ENCODE measurements at places on chromosomes 13 and 19.
A peak's percentile ranks its signal among the peaks of the same experiment; 100 is the strongest.

GRCh38 chr19:30407068-30407709 is 35.0 kb downstream of the ZNF536 start:
- no peak for DNase-seq

DNA sequence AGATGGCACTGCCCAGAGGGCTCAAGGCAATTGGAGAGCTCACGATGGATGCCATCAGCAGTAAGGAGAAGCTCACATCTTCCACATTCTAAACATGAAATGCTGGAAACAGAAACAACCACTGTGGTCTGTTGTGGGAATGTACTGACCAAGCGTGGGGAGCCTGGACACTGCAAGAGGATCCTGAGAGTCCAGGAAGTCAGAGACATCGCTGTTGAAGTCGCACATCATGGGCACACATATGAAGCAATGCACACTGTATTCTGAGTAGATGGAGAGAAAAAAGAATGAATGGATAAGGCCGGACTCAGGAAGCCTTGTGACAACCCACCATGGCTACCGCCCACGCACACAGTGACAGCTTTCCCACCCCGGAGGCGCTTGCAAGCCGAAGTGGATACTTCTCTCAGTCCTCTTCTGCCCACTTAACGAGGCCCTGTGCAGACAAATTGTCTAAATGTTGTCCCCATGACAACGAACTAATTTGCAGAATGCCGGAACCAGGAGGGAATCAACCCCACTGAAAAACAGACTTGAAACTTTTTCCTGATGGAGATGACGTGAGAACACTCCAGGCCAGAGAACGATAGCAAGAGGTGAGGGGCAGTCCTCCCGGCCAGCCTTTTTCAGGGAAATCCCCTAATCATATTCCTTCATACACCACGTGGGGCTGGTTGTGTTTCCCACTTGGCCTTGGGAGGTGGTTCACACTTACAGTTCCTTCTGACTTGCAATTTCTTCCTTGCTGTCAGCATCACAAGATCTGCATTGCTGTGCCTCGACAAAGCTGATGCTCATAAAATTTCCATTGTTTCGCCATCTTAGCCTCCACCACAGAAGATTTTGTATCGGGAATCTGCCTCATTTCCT is 109.6 kb upstream of the SERP2 start:
- peak; percentile 19 for DNase-seq

DNA sequence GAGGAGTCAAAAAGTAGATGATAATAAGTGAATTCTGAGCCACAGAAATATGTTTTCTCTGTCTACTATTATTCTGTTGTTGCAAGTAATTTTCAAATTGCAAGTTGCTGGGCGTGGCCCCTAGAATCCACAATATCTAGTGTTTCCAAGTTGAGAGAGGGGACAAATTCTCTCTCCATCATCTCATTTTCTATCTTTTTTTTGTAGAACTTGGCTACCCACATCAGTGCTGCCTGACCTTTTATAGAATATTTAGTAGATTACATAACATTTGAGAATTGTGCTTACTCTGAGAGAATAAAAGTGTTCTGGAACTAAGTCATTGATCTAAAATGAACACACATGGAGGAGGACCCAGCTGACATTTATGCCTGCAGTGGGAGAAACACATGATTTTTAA is 110.9 kb upstream of the CSNK1A1L start:
- no peak for DNase-seq

- peak; percentile 86 for DNase-seq
These were observed at the start of gene ZNF606 for GRCh38 chr19:58002384-58003173. ZNF606 (minus strand) TSS chr19:58002820; CDS start chr19:58001319, 1,501 bp downstream.

DNA sequence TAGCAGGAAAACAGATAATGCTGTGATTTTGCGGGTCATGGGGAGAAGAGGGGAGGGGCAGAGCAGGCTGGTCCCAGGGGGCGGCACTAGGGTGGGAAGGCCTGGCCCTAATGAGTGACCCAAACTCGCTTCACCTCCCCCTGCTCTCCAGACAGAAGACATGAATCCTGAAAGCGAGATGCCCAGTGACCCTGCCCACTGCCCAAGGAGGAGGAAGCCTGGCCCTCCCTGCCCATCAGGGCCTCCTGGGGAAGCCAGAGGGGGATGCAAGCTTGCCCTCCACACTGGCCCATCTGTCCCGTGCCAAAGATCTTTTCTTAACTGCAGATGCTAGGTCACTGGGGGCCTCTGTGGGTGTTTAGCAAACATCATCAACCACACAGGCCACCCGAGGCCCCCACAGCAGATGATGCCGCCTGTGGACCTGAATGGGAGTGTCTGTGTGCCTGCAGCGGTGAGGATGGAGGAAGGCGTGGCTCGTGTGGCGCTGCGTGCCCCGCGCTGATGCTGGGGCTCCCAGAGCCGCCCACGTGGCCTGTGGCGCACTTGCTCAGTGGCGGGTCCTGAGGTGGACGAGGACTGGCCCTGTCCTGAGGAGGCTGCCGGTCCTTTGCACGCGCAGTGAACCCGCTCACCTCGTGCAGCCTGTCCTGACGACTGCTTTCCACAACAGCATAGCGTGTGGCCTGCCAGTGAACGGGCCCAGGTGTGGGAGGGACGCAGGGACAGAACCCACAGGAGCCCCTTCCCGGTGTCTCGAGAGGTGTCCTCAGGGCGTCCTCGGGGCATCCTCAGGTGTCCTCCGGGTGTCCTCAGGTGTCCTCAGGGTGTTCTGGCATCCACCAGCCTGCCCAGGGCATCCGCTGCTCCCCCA is 80.5 kb upstream of the MCF2L start:
- no peak for DNase-seq

DNA sequence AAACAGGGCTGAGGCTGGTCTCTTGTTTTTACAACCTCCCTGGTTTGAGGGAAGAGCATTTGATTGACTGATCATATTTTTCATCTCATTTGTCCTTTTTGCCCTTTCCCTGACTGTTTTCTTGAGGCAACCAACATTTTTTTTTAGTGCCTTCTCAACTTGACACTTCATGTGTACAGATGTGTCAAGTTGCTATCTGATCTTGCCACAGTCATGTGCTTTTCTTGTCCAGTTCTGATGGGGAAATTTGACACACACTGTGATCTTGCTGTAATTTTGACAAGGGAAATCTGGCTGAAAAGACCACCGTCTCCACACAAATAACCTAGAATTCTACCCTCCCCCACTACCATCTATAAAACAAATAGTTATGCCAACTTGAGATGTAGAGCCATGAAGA is 329.6 kb downstream of the KCTD12 start:
- no peak for DNase-seq

DNA sequence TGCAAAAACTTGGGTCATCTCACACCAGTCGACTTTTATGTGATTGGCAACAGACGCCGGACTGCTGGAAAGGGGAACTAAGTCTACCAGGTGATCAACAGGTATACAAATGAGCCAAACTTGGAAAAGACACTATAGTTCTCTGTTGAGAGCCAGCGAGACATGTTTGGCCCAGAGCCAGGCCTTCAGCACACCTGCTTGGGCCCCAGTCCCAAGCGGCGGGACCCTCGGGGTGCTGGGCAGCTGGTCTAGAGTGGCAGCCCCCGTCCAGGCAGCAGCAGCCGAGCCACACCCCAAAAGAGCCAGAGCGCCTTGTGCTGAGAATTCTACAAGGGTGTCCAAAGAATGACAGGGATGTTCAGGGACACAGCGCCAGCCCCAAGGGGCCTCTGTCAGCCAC is 28.0 kb downstream of the NAXD start:
- DNase-seq, result no peak

DNA sequence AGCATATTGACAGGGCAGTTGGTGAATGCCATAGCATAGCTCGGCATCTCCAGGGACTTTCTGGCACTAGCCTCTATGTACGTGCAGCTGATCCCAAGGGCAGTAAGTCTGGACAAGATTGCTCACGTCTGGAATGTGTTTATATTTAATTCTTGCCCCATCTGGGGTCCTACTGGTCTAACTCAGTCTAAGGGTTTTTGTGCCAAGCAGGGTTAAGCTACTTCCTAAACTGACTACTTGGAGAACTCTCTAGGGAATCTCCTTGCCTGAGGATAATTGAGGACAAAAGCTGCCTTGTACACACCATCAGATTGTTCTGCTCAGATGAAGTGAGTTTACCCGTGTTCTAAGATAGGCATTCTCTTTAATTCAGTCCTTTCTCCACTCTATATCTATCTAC is 358.1 kb downstream of the MYO16 start:
- peak; percentile 64 for DNase-seq

GRCh38 chr19:23519031-23519430 is 123.8 kb upstream of the ZNF91 start:
- DNase-seq, result no peak

- DNase-seq, result no peak
These were observed 45.2 kb downstream of the CDADC1 start for GRCh38 chr13:49292742-49293486.

GRCh38 chr19:34276614-34277013 is 22.3 kb downstream of the GARRE1 start:
- peak; percentile 31 for DNase-seq

DNA sequence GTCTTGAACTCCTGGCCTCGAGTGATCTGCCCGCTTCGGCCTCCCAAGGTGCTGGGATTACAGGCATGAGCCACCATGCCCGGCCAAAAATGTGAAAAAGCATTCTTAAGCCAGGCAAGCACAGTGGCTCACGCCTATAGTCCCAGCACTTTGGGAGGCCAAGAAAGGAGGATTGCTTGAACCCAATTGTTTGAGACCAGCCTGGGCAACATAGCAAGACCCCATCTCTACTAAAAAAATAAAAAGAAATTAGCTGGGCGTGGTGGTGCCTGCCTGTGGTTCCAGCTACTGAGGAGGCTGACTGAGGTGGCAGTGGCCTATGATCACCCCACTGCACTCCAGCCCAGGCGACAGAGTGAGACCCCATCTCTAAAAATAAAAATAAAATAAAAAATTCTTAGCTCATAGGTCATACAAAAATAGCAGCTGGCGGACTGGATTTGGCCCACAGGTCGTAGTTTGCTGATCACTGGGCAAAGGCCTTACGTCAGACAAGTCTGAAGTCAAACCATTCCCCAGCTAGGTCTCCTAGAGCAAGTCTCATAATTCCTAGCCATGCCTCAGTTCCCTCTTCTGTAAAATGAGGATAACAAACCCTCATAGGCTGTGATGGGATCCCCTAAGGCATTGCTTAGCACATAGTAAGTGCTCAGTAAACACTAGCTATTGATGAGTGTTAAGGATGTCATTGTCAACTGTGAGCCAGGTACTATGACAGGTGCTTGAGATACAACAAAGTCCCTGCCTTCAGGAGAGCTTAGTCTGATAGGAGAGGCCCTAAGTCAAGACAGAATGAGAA is 36.0 kb downstream of the INSR start:
- DNase-seq, result no peak

DNA sequence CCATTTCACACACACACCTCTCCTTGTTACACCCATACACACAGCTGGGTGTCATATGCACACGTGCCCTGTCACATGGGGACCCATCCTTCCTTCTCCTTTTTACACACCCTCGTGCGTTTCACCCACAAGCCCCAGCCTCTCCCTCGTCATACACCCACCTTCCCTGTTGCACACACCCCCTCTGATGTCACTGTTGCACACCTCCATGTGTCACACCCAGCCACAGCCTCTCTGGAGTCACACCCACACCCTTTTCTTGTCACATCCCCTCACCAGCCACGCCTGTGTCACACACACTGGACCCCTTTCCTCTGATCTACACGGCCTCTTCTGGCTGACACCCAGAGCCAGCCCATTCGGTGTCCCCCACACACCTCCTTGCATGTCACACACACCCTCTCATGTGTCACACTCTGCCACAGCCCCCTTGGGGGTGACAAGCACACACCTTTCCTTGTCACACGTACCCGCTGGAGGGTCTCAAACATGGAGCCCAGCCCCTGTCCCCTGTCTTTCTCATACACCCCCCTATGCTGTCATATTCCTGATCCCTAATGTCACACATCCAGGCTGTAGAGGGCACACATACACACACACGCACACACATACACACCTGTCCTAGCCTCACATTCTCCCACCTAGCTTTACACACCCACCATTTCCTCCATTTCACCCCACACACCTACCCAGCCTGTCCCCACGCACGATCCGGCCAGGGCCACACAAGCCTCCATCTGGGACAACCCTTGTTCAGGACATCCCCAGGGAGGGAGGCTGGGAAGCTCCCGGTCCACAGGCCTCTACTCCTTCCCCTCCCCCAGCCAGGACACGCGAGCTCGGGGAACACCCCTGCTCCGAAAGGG is 1.4 kb downstream of the NOVA2 start:
- DNase-seq, result no peak

GRCh38 chr13:99341969-99342722 is 34.9 kb upstream of the GPR183 start:
- DNase-seq, result no peak

GRCh38 chr13:109058087-109058486 is 428.7 kb downstream of the MYO16 start:
- no peak for DNase-seq

DNA sequence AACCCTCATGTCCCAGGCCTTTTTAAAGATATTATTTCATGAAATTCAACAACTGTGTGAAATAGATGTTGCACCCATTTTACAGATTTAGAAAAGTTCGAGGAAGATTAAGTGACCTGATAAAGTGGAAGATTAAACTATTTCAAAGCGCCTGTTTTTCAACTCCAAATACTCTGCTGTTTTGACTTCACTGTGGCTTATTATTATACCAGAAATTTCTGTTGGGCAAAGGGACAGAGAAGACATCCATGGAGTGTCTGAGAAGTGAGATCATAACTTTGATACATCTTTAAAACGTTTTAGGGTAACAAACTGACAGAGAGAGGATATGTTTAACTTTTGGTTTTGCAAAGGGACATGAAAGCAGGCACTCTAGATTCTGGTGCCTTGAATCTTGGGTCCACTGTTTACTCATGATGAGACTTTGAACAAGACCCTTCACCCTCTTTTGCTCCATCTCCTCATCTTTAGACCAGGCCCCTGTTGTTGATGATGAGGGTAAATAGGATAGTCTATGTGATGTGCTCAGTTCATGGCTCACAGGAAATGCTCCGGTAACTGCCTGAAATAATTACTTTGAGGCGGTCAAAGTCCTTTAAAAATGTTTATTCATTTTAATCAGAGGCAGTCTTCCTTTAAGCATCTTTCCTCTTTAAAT is 55.4 kb downstream of the RFC3 start:
- DNase-seq, result no peak

- DNase-seq, result no peak
These were observed 81.8 kb upstream of the RUBCNL start for GRCh38 chr13:46468570-46469463.

DNA sequence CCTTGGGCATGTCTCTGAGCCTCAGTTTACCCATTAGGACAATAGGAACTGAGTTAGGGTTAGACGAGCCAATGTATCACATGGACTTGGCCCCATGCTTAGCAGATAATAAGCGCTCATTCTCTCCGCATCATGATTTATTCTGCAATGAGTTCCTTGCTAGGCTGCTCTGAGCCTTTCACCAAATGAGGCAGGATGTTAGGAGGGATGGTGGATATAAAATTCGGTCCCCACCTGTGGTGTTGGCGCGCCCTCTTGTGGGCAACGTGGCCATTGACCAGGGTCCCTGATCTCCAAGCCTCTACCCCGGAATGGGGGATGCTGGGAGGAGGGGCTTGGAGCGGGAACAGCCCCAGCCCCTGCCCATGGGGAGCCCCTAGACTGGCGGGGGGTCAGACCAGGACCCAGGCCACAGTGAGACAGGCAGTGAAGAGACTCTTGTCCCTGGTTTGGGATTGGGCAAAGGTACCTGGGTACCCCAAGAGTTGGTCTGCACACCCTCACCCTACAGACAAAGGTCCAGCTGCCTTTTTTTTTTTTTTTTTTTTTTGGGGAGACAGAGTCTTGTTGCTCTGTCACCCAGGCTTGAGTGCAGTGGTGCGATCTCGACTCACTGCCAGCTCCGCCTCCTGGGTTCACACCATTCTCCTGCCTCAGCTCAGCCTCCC is 43.9 kb downstream of the CERS4 start:
- DNase-seq, result peak; percentile 54
